ENCODE measurements at places on chromosomes 7 and 10. TPM values are rescaled to one million over a fixed set of nuclear protein-coding genes. Genes with fewer than 3 reads are reported as not detected.

STOX1 gene
- 1.6 TPM for total RNA-seq

TAS2R4 gene
- total RNA-seq = 0.22 TPM

TCAF2 gene
- 2.2 TPM for total RNA-seq

PLAC9 gene
- not detected for total RNA-seq

GRCh38 chr7:137753948-137754851, 92.6 kb downstream of the DGKI start:
- DNase-seq = no peak

- no peak for DNase-seq
Measured at GRCh38 chr7:69898189-69898588, 299.9 kb downstream of the AUTS2 start.

- DNase-seq = no peak
Measured at GRCh38 chr7:120170834-120171233, 102.1 kb upstream of the KCND2 start.

All from SJSA1 (cell line).